ENCODE measurements at places on chromosomes 1 and 21.

DNA sequence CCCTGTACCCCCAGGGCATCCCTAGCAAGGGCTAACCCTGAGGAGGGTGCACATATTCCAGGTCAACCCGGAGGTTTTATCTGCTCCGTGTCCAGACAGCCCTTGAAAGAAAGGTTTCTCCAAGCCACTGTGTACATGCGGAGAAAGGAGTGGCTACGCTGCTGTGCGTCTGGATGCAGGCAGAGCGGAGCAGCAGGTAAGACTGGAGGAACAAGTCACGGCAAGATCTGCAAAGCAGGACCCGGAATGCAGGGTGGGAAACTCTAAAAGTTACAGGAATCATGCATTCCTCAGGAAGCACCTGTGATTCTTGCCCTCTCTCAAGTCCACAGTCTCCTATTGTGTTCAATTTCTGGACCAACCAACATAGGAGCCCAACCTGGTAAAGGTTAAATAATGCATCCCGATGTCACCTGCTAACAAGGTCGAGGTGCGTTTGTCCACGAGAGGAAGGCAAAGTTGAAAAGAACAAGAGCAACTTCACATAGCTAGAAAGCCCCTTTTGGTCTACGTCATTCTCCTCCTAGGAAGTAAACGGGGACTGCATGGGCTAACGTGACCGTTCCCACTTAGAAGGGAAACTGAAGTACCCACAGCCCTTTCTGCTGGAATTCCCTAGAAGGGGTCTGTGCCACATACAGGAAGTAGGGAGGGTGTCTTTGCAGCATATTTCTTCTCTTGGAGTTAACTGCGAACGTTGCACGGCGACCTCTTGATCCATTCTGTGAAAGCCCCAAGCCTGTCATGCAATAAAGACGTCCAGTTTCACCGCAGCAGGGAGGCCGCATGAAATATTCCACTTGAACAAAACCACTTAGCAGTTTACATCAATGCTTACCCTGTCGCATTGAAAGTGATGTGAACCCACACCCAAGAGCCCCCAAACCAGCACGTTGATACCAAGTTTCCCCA is 5.8 kb downstream of the TIAM1 start:
- DNase-seq = no peak

GRCh38 chr1:93042187-93043056 is 36.7 kb upstream of the MTF2 start:
- no peak for DNase-seq

DNA sequence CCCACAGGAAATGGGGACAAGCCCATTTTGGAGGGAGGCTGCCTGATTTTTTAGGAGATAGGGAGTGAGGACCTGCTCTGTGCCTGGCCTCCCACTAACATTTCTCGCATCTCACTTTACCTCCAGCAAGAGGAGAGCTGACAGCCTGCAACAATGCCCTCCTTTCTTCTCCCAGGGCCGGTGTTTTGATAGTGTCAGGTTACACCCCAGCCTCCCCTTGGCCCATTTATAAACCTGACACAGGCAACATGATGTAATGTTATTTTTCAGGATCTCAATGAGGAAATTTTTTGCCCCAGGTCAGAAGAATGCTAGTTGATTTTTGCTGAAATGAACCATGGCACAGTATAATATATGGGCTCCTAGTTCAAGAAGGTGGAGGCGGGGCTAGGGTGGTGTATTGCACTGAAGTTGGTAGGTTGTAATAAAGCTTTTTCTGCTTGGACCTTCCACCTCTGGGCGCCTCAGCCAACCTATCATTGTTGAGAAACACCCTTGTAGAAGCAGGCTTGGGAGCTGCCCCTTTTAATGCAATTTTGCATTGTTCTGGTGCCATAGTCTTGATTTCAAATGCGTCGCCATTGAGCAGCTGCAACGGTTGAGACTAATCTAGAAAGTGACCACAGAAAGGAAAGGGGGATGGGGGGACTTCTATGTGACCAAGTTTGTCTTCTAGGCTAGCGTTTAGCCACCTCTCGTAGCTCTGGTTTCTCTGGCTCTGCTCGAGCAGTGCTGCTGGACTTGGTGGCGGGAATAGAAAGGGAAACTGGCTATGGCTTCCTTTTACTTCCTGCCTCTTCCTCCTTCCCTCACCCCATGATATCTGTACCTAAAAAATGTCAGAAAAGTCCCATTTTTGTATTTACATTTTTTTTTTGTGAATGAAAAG is 53.0 kb downstream of the PBX1 start:
- DNase-seq = no peak

DNA sequence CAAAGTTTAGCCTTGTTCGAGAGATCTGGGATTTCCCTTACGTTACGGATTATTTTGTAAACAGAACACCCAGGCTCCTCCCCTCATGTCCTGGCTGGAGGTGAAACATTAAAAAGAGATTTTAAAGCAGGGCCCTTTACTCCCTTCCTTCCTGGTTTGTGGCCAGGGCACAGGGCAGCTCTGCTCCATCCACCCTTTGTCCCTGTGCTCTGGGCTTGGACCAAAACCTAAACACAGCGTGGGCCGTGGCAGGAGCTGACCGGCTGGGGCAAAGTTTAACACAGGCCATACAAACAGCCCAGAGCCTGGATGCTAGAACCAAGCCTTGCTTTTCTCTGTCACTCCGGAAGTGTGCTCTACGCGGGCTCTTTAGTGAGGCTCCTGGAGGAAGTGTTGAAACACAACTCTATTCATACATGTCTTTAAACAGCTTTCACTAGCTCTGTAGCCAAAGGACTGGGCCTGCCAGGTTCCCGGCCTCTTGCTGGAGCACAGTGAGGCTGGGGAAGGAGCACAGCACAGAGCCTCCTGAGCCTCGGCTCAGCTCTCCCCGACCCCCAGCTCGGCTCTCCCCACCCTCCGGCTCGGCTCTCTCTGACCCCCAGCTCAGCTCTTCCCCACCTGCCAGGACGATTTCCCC is 84.7 kb downstream of the PDE9A start:
- DNase-seq = peak; percentile 54

- DNase-seq = no peak
Observed at GRCh38 chr1:211343607-211344006, 17.0 kb downstream of the TRAF5 start.

GRCh38 chr1:226436472-226436854 is 28.6 kb upstream of the PARP1 start:
- DNase-seq = no peak

- DNase-seq = no peak
Observed at GRCh38 chr1:61073871-61074270, 8.5 kb upstream of the NFIA start.

DNA sequence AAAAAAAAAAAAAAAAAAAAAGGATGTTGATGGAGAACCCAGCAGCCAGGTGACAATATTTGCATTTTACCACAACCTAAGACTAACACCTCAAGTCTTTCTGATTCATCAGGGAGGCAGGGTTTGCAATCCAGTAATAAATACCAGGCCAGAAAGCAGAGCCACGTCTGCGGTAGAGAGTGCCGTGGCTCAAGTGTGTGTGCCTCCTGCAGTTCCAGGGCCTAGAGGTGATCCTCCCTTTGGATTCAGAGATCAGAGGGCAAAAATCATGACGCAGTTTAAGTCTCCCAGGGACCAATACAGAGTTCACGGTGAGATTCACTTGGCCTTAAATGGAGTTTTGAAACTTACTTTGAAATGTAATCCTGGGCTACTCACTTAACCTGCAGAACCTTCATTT is 34.9 kb downstream of the TMCO4 start:
- DNase-seq = no peak

GRCh38 chr1:48878191-48878940 is 101.7 kb upstream of the BEND5 start:
- no peak for DNase-seq

DNA sequence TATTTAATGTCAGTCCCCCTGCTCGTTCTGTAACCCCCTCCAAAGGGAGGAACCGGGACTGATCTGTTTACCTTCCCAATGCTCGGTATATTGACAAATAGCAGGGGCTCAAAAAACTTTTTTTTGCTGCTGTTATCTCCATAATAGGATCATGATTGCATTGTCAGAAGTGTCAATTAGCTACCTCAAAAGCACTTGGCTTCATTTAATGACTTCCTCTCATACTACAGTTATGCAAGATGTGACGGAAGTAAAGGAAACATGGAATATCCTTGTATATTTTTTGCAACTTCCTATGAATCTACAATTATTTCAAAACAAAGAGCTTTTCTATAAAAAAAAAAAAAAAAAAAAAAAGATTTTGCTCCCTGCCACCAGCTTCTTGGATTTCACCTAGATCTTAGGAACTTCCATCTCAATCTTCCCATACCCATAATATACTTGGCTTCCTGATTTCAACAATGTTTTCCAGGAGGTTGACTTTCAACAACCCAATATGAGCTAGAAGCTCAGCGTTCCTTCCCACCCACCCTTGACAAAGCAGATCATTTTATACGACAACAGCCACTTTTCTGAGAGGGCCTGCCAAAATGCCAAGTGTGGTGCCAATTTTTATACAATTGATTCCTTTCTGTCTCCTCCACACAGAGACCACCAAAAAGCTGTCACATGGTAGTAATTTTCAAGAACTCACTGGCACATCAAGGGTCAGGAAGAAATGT is 71.7 kb downstream of the SETD4 start:
- DNase-seq = no peak

- DNase-seq = no peak
Observed at GRCh38 chr1:26239936-26240335, 5.9 kb downstream of the CEP85 start.

GRCh38 chr1:19809044-19809750 is 5.9 kb downstream of the RNF186 start:
- DNase-seq = no peak

DNA sequence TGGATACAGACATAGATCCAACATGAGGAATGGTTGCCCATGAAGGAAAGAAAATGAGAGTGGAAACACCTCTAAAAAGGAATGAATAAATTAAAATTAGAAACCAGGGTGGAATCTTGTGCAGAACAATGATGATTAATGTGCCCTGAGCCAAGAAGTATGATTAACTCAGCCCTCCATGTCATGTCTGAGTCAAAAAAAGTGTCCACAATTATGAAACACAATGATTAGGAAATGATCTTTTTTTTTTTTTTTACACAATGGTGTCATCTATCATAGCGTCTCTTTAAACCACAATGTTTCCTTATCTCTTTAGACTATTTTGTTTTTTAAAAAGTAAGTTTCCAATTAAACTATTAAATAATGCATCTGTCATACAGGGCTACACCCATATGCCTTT is 78.9 kb upstream of the RAB4A start:
- no peak for DNase-seq

- DNase-seq = no peak
Observed at GRCh38 chr1:232937741-232938375, 12.6 kb upstream of the NTPCR start.

DNA sequence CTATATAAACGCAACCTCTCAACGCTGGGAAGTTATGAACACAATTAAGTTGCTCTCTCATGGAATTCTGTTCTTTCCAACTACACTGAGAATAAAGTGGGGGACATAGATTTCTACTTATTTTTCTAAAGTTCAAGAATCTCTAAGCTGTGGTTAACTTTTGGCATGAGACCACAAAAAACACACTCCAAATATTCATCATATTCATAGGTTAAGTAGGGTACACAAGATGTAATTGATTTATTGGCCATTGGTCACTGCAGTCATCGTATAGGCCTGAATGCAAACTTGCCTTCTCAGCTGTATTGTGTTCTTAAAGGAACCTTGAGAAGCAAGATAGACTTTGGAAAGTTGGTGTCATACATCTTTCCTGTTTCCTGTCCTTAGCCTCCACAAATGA is 40.3 kb downstream of the PRRX1 start:
- no peak for DNase-seq

- no peak for DNase-seq
Observed at GRCh38 chr1:3914331-3914851, 14.3 kb upstream of the C1orf174 start.
